ENCODE measurements at places on chromosomes 16 and 17.
A peak's percentile ranks its signal among the peaks of the same experiment; 100 is the strongest.

- DNase-seq, result peak; percentile 84
Observed at GRCh38 chr16:71412270-71413160, 29.3 kb downstream of the TLE7 start.

GRCh38 chr17:10729334-10730193 lies at the start of gene TMEM220:
TSS of gene TMEM220 (minus strand) at chr17:10730023. CDS start at chr17:10729851, 172 bp downstream.
- DNase-seq, result peak; percentile 73

GRCh38 chr16:58022601-58023371 lies 2.8 kb upstream of the MMP15 start:
- no peak for DNase-seq

GRCh38 chr17:15260376-15261257 lies 4.5 kb downstream of the PMP22 start:
- DNase-seq, result peak; percentile 85

DNA sequence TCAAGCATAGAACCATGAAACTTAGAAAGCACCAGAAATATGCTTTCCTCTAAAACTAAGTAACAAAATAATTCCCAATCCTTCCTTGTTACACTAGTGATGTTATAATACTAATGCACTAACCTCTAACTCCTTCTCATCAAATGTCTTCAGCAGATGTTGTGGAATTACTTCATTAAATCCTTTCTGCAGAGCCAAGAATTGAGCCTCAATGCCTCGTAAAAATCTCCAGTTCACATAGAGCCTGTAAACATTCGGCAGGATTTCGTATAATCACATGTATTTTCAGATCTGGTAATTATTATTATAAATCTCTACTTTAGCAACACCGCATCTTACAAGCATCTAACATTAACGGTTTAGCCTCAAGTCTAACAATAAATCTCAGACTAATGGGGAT lies 44.7 kb downstream of the CEP95 start:
- no peak for DNase-seq

DNA sequence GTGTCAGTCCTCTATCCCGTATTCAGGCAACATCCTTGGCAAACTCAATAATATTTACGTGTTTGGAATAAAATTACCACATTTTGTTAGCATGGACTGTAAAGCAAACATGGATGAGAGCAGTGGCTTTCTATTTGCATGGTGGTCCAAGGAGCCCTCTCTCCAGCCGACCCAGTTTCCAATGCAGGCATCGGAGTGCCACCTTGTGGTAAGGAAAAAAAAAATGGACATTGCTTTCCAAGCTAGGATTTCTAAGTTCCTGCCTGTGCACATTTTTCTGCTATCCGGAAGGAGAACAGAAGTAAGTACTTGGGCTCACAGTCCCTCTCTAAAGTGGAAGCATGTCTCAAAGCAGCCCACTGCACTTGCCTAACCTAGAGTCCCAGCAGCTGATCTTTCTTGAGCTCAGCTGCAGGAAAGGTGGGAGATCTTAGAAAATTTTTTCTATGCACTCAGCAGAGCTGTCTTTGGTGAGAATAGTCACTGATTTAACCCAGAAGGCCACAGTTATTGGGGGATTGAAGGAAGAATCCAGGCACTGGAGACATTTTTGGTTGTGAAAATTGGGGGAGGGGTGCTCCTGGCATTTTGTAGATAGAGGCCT lies 46.0 kb upstream of the ERCC4 start:
- DNase-seq, result no peak

GRCh38 chr16:72620348-72620747 lies 427.6 kb downstream of the ZFHX3 start:
- DNase-seq, result no peak

- DNase-seq, result no peak
Observed at GRCh38 chr16:17387256-17387655, 83.5 kb downstream of the XYLT1 start.

GRCh38 chr17:34521955-34522354 lies 57.4 kb upstream of the TMEM132E start:
- DNase-seq, result no peak

DNA sequence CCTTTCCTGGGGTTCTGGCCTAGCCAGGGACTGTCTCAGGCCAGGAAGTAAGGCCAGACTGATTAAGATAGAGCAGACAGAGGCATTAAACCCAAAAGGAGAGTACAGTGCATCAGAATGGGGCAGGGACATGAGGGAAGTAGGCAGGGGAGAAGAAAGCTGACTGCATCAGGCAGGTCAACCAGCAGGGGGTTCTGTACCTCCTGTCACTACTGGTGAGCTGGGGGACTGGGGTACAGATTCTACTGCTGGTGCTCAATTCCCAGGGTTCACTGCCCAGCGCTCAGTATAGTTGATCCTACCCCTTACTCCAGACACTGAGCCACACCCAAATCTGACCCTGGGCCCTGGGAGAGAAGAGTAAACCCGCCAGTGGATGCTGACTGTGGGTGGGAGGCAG lies 12.9 kb upstream of the MTMR4 start:
- no peak for DNase-seq

DNA sequence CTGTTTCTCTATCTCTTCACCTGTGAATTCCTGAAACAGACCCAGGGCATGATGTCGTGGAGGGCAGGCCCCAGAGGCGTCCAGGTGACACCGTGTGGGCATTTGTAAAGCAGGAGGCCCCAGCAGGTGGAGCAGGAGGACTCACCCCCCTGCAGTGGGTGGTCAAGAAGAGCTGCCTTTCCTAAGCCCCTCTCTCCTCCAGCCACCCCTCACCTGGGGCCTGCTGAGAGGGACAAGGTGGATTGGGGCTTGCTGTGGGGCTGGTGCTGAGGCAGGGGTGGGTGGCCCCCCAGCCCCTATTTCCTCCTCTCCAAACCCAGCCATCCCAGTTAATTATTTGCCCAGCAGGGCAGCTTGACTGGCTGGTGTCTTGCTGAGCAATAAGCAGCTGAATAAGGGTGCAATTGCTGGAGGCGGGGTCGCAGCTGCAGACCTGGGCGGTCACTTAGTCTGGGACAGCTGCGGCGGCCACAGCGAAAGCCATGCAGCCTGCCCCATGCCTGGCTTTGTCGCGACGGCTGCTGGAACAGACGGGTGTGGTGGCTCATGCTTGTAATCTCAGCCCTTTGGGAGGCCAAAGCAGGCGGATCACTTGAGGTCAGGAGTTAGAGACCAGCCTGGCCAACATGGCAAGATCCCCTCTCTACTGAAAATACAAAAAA lies 56.4 kb downstream of the JPH3 start:
- DNase-seq, result no peak

DNA sequence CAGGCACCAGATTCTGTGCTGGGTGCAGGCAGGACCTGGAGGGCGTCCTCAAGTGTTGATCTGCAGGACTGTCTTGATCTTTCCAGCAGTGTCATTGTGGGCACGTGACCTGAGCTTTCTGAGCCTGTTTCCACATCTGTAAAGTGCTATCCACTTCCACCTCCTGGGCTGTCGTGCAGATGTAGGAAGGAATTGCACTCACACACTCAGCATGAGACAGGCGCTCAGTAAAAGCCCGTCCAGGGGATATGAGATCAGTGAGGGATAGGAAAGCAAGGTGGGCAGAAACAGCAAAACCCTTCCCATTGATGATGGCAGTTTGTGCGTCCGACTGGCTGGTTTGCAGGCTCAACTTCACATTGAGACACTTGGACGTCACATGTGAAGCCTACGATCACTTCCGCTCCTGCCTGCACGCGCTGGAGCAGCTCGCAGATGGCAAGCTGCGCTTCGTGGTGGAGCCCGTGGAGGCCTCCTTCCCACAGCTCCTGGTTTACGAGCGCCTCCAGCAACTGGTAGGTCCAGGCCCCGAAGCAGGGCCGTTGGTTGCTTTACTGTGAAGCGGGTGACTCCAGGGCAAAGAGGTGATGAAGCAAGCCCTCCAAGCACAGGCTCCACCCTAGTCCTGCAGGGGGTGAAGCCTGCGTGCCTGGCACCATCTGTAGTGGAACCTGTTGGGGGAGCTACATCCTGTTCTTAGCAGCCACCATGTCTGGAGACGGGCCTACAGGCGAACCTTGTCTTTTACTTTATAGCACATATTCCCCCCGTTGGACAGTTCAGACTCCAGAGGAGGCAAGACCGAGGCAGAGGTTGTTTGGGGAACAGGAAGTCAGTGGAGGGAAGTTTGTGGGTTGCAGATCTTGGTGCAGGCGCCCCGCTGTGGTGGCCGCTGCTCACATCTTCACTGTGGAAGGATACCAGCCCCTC lies 23.0 kb downstream of the METTL22 start:
- no peak for DNase-seq

GRCh38 chr17:34711646-34712045 lies 132.3 kb downstream of the TMEM132E start:
- no peak for DNase-seq

GRCh38 chr16:17544785-17545184 lies 74.0 kb upstream of the XYLT1 start:
- DNase-seq, result peak; percentile 74

GRCh38 chr17:9123594-9124553 lies 102.6 kb downstream of the NTN1 start:
- DNase-seq, result no peak

- DNase-seq, result no peak
Observed at GRCh38 chr16:74463888-74464287, 42.6 kb upstream of the CLEC18B start.

DNA sequence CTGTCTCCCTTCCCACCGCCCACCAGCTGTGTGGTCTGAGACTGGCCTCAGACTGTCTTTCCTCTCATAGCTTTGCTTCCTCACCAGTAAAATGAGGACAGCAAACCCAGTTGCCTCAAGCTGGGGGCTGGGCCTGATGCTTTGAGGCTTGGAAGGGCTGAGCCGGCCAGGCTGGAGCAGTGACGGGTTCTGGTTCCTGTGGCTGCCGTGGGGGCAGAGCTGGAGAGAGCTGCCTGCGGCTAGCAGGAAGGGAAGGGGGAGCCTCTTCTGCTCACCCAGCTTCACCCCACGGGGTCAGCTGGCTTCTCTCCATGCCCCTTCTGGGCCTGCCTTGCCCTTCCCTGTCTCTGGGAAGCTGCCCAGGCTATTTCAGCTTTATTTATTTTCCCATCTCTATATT lies 23.7 kb downstream of the LASP1 start:
- peak; percentile 73 for DNase-seq

Data from activated CD8-positive, alpha-beta memory T cell treated with anti-CD3 and anti-CD28 coated beads, Interleukin-2, amount 50 U/mL, for 48 hours (primary cell).